ENCODE measurements at places on chromosomes 2 and 18.

- no peak for DNase-seq
These were observed 97.1 kb upstream of the LTBP1 start for GRCh38 chr2:32849456-32850194.

DNA sequence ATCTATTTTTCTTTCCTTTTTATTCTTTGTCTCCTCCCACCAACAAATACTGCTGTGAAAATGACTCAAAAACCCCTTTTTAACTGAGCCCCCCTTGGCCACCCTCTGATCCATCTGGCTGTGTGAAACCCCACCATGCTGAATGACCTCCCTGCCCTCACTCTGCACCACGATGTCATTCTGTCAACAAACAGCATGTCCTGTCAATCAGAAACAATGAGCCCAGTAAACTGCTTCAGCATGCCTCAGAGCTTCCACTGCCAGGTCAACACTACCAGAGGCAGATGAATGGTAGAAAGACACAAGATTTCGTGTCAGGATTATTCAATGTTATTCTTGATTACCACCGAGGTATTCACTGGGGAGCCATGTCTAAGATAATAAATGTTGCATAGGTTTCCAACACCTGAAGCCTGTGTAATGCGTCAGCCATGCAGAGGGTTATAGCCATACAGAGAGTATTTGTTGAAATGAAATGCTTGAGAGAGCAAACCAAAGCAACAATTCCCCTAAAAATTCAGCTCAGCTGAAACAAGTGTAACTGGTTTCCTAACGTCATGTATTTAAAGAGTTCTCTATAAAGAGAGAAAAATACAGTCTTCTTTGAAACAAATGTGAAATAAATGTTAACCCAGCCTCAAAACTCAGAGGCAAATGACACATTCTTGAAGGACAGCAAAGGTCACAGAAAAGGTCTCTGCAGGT, 76.7 kb downstream of the LRP2 start:
- DNase-seq = no peak

DNA sequence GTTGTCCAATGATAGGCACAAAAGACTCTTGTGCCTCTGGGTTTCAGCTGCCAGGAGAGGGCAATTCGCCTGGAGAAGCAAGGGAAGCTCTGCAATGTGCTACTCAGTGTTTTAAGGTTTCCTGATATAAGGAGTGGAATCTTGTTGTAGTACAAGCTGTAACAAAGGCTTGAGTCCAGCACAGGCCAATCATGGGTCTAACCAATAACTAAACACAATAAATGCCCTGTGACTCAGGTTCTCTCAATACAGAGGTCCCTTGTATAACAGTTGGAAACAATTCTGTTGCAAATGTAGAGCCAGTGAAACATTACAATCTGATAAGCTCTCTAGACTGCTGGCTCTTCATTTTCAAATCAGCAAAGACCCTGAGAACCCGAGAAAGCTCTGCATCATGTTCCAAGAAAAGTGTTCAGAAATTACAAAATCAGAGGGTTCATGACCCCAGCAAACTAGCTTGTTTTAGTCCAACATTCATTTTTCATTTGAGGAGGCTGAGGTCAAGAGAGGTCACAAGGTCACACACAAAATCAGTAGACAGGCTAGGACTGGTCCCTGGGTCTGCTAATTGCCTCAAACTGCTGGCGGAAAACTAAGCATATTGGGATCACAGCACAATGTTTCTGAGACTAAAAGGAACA, 59.0 kb upstream of the DNMT3A start:
- no peak for DNase-seq

GRCh38 chr2:24022975-24023575, 13.2 kb downstream of the MFSD2B start:
- DNase-seq = no peak

- DNase-seq = no peak
These were observed 52.9 kb upstream of the NABP1 start for GRCh38 chr2:191625016-191625415.

DNA sequence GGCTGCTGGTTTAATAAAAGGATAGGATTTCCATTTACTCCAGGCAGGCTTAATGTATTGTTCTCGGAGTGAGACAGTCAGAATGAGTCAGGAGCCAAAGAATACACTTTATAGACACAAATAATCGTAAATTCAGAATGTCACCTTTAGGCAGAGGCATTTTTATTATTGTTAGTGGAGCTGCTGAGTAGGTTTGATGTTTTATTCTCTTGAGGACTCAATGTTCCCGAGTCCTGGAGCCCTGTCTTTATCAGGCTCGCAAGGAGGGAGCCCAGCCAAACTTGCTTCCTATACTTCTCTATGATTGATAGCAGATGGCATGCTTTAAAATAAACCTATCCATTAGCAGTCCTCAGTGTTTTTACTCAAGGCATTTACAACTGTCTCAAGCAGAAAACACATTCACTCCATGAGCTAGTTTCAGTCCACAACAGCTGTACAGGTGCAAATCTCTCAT, 492.3 kb upstream of the ZEB2 start:
- DNase-seq = no peak

GRCh38 chr2:129329574-129329973, 649.9 kb upstream of the RAB6C start:
- no peak for DNase-seq

DNA sequence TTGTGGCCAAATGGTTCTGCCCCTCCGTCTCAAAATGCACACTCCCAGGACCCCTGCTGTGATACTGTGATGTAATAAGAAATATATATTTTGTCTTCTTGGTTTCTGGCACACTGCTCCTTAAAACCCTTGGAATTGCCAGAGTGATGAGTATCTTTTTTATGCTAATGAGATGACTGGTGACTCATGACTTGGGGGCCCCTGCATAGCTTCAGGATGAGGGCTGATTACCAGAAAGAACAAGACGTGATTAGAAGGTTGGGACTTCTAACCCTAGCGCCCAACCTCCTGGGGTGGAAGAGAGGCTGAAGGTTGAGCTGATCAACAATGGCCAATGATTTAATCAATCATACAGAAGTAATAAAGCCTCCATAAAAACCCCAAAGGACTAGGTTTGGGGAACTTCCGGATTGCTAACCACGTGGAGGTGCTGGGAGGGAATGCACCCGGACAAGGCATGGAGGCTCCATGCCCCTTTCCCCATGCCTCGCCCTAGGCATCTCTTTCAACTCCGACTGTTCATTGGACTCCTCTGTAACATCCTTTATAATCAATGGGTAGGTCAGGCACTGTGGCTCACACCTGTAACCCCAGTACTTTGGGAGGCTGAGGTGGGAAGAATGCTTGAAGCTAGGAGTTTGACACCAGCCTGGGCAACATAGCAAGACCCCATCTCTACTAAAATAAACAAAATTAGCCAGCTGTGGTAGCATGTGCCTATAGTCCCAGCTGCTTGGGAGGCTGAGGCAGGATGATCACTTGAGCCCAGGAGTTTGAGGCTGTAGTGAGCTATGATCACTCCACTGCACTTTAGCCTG, 89.1 kb downstream of the HS1BP3 start:
- DNase-seq = no peak

DNA sequence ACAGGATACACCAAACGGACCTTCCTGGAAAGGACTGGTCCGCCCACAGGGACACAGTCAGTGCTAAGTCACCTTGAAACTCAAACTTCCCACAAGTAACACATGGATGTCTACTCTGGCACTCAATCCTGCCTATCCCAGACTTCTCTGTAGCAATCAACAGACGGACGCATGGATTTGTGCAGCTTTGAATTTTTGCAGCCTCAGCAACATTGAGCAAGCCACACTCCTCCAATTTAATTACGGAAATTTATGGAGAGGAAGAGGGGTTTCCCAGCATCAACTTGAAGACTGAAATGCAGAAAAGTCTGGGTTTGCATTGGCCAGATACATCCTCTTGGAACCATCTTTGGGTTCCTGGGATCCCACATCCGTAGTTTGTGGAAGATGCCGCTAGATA, 26.2 kb downstream of the DNER start:
- DNase-seq = no peak

GRCh38 chr2:242056026-242056425, 186.5 kb downstream of the RTP5 start:
- no peak for DNase-seq

GRCh38 chr2:96116879-96117533, 635 bp upstream of the ADRA2B start:
- DNase-seq = peak; percentile 13

- no peak for DNase-seq
These were observed 29.0 kb downstream of the RAMP1 start for GRCh38 chr2:237888389-237888788.

DNA sequence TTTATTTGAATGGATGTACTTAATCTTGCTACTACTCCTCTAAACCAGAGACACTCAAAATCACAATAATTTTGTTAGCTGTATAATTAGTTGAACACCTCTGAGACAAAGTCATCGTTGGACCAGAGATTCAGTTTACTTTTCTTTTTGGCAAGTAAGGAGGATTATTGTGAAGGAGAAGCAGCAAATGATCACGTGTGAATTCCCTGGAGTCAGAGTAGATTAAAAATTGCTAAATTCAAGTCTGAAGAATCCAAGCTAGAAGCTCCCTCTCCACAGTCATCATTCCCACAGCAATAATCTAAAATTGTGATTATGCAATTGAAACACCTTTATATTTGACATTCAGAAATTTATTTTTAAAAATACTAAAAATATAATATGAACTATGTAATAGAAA, 484.4 kb downstream of the CMPK2 start:
- DNase-seq = no peak

- no peak for DNase-seq
These were observed 3.4 kb downstream of the SERPINB2 start for GRCh38 chr18:63890950-63891304.

GRCh38 chr18:26407736-26408601, 140.4 kb downstream of the KCTD1 start:
- DNase-seq = no peak

- DNase-seq = no peak
These were observed 82.6 kb upstream of the CYP1B1 start for GRCh38 chr2:38158378-38159118.

DNA sequence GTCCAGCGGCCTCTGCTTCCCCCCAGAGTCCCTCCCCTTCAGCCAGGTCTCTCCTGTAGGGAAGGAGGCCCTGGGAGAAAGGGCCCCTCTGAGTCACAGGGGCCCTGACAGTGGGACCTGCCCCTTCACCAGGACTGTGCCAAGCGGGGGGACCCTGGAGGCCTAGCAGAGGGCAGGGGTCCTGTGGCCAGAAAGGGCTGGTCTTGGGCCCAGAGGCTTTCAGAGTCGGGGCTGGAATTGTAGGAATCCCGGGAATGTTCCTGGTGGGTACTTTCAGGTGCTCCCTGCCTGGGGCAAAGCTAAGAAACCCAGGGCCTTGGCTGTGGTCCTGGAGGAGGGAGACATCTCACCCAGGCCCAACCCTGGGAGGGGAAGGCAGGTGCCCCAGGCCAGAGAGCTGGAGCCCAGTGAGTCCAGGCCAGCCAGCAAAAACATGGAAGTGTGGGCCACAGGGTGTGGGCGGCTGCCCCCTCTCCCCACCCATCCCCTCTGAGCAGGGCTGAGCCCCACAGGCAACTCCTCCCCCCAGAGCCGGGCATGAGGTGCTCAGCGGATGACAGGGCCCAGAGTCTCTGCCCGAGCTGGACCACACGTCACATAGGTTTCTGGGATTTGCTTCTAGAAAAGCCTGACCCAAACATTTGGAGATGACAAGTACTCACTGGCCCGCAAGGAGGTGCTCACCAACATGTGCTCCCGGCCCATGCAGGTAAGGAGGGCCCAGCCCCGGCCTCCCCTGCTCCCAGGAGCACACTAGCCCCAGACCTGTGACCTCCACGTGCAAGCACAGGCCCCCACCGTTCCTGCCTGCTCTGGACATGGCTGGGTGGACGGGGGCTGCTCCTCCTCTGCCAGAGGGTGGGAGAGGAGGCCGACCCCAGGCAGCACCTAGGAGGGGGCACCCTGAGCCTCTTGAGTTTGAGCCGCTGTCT, 48.2 kb upstream of the ALPP start:
- no peak for DNase-seq

GRCh38 chr18:69491576-69491975, 90.9 kb downstream of the DOK6 start:
- DNase-seq = no peak

GRCh38 chr18:26034850-26035497, 55.4 kb downstream of the SS18 start:
- no peak for DNase-seq

DNA sequence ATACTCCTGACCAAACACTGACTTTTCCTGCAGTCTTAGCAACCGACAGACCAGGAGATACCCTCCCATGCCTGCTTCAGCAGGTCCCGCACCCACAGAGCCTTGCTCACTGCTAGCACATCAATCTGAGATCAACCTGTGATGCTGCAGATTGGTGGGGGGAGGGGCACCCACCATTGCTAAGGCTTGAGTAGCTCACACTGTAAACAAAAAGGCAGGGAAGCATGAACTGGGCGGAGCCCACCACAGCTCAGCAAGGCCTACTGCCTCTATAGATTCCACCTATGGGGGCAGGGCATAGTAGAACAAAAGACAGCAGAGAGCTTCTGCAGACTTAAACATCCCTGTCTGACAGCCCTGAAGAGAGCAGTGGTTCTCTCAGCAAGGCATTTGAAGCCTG, 109.7 kb downstream of the SP100 start:
- no peak for DNase-seq

DNA sequence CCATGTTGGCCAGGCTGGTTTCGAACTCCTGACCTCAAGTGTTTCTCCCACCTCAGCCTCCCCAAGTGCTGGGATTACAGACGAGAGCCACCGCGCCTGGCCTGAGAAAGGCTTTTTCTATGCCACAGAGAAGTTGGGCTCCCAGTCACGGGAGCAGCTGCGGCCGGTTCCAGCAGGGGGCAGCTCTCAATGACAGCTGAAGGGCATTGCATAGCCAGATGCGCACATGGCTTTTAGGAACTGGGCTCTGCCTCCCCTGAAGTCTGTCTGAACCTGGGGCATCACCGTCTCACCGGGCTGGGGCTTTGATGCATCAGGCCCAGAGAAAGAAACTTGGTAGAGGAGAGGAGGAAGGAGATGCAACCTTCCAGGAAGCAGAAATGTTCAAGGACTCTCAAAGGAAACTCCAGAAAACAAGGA, 84.2 kb upstream of the LAPTM4A start:
- DNase-seq = no peak

DNA sequence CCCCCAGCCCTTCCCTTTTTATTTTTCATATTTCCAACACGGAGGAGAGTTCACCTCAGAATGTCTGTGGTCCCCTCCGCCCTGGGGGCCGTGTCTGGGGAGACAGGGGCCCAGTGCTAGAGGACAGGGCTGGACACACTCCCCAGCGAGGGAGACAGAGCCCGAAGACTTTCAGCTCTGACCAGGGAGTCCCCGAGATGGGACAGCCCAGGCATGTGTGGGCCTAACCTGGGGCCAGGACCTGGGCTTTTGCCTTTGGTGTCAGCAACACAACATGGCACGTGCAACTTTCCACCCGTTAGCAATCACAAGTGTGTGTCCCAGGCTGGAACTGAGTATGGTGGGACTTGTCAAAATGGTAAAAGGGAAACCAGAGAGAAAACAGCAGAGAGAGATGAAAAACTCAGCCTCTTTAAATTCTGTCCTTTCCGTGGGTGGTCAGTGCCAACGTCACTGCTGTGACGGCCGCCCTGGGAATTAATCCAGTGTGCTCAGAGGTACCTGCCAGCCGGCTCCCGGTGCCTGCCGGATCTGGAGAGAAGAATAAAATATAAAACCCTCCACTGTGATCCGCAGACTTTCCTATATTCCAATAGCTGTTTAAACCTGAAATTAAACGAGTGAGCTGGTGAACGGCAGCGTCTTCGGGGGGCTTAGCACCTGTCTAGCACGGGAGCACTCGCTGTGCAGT, 245.8 kb downstream of the EIPR1 start:
- DNase-seq = peak; percentile 52

- DNase-seq = peak; percentile 81
These were observed 173.9 kb upstream of the PID1 start for GRCh38 chr2:229445019-229445418.
